ENCODE measurements at places on chromosomes 7 and 10.

- peak; percentile 37 for DNase-seq
These were observed 20.9 kb downstream of the AKR1D1 start for GRCh38 chr7:138097064-138097741.

GRCh38 chr10:60280475-60280874 is 109.2 kb downstream of the ANK3 start:
- no peak for DNase-seq

GRCh38 chr7:31335884-31336201 is 4.7 kb downstream of the NEUROD6 start:
- DNase-seq: no peak

GRCh38 chr7:152871005-152871677 is 111.6 kb downstream of the ACTR3B start:
- DNase-seq: no peak

DNA sequence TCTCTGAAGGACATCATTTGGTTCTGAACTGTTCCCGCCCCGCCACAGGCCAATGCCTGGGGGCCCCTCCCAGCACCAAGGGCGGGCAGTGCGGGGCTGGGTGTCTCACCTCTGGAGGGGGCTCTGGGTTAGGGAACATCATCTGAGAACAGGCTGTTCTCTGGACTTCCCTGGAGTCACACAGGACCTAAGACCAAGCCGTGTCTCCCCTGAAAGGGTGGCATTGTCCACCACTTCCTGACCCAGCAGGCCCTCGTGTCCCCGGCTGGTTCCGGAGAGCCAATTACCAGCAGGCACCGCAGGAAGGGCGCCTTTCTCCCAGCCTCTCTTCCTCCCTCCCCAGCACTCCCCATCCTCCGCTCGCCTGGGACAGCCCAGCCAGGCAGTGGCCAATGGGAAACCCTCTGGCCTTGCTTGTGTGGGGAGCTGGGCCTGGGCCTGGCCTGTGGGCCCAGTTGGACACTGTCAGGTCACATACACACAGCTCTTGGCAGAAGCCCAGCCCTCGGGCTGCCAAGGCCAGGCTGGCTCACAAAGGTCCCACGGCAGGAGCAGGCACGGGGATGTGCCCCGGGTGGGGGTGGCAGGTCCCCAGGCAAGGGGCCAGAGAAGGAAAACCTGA is 119.5 kb downstream of the SPDYE5 start:
- DNase-seq: peak; percentile 17

DNA sequence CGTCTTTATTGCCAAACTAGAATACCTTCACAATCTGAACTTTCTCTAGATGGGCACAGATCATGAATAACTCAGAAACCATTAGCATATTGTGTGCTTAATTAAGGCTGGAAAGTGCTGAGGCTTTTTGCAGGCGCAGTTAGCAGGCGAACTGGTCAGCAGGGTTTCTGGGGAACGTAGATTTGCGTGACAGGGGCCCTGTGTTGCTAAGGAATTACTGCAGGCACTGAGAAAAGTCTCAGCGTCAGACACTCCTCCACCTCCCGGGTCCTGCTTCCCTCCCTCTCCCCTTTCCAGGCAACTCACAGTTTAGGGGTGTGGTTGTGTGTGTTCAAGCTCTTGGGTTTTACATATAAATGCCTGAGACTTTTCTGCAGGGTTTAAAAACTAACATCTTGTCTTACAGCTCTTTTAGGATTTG is 2.2 kb downstream of the MAP3K8 start:
- peak; percentile 52 for DNase-seq

DNA sequence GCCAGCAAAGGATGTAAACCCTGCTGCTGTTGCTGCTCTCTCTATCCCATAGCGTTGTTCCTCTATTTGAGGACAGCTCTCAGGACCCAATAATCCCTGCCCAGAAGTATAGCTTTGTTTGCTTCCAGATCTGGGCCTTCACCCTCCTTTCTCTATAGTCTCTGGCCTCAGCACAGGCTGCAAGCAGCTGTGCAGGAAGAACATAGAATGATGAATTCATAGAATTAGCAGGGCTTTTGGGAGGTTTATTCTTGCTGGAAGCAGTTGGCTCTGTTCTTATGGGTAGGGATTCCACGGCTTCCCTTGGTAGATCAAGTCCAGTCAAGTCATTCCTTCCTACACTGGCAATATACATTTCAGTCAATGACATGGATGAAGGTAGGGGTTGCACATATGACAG is 354.7 kb downstream of the HPSE2 start:
- no peak for DNase-seq

- no peak for DNase-seq
These were observed 116.0 kb downstream of the NPTX2 start for GRCh38 chr7:98733036-98733435.

DNA sequence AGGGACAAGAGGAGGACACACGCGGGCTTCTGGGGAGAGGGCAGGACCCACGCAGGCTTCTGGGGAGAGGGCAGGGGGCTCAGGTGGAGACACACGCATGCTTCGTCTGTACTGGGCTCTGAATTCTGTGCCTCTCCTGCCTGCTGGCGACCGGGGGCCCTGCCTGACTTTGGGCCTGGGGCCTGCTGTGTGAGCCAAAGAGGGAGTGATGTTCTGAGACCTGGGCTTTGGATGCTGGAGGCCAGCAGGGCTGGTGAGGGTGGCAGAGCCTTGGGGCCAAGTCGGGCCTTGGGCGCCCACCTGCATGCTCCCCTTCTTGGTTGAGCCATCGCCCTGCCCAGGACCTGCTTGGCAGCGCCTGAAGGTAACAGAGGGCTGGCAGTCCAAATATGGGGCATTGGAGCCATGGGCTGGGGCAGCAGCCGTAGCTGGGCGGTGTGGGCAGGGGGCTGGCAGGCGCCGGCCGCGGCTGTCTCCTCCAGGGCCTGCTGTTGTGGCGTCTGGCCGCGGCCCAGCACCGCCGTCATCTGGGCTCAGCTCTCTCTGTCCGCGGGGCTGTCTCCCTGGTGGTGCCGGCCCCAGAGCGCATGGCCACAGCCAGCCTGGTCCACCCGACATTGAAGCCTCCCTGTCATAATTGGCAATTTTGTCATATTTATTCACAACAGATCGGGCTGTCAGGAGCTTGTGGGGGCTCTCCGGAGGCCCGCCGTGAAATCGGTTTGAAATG is 78.9 kb downstream of the UNCX start:
- no peak for DNase-seq

DNA sequence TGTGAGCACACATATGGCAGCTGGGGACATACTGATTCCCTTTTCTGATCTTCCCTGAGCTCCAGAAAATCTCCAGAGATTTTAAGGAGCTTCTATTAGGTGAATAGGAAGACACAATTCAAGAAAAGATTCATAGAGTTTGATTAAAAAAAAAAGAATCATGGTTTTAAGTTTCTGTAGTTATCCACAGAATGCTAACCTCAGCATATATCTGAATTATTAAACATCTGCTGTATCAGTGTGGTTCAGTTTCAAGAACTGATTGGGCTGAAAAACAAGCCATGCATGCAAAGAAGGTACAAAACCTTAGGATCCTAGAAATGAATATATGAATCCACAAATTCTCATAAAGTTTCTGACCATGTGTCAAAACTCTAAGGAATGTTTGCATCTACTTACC is 94.1 kb upstream of the ZNF438 start:
- DNase-seq: no peak

DNA sequence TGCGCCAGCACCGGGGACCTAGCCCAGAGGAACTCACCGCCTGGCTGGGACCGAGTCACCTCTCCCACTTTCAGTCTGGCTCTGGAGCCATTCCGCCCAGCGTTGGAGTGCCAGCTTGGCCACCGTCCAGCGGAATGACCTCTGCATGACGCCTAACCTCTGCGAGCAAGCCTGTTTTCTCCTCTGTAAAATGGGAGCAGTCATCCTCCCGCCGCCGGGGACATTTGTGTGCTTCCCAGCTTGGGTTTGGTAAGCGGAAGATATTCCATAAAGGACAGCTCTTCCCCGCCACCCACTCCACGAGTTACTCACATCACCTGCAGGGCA is 1.3 kb upstream of the ZCCHC24 start:
- DNase-seq: no peak

DNA sequence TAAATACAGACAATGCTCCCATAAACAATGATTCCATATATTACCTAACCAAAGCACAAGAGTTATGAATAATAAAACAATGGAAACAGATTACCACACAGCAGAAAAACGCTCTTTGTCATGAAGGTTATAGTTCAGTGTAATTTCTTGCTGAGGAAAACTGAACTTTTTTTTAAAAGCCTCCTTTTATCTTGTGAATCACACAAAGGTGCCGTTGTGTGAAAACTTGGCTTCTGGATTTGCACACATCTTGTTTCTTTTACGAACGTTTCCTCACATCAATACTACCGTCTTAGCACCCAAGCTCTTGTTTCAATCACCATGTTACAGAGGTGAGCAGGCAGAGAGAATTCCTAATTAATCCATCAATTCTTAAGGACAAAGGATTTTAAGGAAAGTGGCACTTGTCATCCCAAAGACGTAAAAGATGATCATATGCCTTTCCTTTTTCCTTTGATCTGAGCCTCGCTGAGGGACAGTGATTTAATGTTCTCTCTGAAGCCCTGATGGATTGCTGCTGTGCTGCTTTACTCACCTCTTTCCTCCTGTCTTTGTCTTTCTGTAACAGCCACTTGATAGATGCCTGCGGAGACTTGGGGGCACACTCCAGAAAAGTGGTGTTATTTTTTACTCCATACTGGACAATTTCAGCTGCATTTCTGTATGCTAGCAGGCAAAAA is 110.1 kb downstream of the CD36 start:
- DNase-seq: no peak

GRCh38 chr10:92688927-92689662 is 660 bp upstream of the HHEX start:
- no peak for DNase-seq

- DNase-seq: no peak
These were observed 53.2 kb downstream of the GAD2 start for GRCh38 chr10:26269754-26270153.

GRCh38 chr10:74207691-74208480 is 56.9 kb downstream of the ADK start:
- peak; percentile 4 for DNase-seq

GRCh38 chr10:28938745-28939144 is 261.4 kb downstream of the BAMBI start:
- DNase-seq: no peak

DNA sequence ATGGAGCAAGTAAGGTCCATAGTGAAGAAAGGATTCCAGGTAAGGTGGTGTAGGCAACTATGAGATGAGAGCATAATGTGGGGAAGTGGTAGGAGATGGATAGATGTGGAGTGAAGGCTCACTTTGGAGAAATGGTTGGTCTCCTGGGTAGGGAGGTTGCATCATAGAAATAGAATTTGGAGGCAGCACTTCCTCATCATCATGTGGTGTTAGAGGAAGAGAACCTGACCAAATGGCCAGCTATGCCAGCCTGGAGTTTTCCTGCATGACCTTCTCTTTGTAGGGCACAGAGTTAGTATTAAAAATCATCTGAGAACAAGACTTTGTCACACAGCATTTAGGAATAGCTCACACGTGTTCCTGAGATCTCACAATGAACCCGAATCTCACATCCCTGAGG is 126.7 kb upstream of the CXCL12 start:
- no peak for DNase-seq

DNA sequence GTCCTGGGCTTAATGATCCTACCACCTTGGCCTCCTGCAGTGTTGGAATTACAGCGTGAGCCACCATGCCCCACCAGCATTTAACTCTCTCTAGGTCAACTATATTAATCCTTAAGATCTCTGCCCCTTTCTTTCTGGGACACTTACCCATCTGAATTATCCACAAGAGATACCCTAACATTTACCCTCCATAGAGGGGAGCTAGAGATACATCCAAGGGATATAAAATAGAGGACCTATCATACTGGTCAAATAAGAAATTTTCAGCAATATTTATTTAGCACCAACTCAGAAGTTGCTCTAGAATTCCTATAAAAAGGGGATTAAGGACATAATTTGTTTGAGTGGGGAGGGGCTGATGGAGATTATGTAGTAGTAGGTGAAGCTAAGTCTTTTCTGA is 96.5 kb downstream of the OTUD1 start:
- DNase-seq: no peak

GRCh38 chr10:3400348-3400747 is 227.8 kb upstream of the PITRM1 start:
- no peak for DNase-seq

GRCh38 chr7:79454361-79454960 is 994 bp upstream of the MAGI2 start:
- no peak for DNase-seq

- DNase-seq: no peak
These were observed 13.3 kb upstream of the EXOC6 start for GRCh38 chr10:92834986-92835385.

GRCh38 chr10:31028081-31028480 is 3.6 kb downstream of the ZNF438 start:
- no peak for DNase-seq

Data from spinal cord (tissue), 10 donors.